ENCODE measurements at places on chromosomes 11 and 22.

GRCh38 chr11:123065621-123066020 lies 3.7 kb upstream of the HSPA8 start:
- no peak for DNase-seq

DNA sequence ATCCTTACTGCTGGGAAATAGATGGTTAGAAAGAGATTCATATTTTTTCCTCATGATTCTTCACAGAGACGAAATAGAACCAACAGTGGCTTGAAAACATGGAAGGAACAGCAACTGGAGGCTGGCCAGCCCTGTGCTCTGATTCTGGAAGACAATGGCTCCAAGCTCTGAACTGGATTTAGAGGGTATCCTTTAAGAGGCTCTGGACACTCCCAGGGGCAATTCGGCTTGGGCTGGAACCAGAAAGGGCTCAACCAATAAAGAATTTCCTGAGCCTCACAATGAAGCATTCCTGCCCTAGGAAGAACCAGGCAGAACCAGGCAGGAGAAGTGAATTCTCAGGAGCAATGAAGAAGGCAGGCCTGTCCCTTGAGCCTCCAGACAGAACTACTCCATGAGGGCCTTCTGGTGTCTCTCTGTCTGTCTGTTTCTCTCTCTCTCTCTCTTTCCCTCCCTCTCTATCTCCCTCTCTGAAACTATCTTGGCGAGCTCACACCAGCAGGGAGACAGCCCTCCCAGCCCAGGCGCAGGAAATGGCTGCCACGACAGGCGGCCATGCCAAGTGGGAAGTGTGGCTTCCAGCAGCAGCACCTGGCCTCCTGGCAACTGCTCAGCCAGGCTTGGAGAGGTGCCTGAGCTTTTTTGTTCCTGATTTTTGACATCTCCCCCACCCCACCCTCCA lies 93.3 kb downstream of the RCN1 start:
- no peak for DNase-seq

DNA sequence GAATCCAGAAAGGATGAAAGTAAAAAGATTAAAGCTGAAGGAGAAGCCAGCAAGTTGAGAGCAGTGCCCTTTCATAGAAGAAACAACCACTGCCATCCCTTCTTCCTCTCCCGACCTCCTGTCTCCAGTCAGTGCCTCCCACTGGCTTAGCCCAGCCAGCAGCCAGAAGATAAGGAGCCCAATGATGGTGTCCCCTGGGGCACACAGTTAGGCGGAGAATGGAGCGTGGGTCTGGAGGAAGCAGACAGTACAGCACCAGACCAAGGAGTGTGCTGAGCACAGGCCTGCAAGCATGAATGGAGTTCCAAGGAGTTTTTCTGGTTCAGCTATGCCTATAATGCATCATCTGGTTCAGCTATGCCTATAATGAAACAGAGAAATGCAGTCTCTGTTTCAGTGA lies 54.3 kb upstream of the TNRC6B start:
- DNase-seq: no peak

GRCh38 chr11:81052344-81053158 lies 1611.7 kb upstream of the TENM4 start:
- DNase-seq: no peak

DNA sequence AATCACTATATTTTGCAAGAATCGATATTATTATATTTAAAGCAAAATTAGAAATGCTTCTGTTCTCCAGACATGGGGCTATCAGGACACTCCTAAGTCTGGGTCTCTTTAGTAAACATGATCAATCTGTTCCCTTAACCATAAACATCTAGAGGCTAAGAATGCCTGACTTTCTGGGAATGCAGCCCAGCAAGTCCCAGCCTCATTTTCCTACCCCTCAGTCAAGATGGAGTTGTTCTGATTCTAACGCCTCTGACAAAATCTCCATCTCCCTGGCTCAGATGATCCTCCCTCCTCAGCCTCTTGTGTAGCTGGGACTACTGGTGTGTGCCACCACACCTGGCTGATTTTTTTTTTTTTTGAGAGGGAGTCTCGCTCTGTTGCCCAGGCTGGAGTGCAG lies 35.0 kb downstream of the SLCO2B1 start:
- DNase-seq: no peak

DNA sequence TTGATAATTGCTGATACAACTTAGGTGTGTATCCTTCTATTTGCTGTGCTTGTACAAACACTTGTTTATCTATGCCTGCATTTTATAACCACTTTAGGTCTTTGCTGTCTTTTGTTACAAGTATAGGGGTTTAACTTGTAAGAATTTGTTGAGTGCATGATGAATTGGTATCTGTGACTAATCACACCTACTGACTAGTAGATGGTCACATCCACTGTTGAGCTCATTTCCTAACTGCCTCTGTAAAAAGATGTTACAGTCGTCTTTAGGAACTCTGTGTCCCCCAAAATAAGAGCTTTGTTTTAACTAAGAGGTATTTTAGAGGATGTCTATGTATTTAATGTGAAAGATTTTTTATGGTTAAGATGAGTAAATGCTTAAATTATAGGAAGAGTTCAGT lies 60.5 kb downstream of the HIPK3 start:
- no peak for DNase-seq

Data from NCI-H1694 treated with DMSO at 0.1 percent for 48 hours (cell line).